ENCODE measurements at places on chromosomes 4 and X.

GRCh38 chrX:18725310-18725943 is 18.0 kb downstream of the PPEF1 start:
- no peak for DNase-seq

DNA sequence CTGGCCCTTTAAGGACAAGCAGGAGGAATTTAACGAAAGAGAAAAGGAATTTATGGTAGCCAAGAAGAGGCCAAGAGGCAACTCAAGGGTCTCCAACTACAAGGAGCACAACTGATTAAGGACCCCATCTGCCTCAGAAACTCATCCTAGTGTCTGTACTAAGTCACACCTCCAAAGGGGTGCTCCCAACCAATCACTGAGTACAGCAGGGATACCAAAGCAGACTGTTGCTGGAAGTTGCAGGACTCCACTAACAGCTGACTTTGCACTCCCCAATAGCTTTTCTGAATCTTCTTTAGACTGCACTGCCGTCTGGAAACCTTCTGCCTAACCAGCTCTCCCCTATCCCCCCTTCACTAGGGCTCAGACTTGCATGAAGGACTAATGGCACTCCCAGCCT is 50.6 kb downstream of the ATP11C start:
- DNase-seq: no peak

GRCh38 chr4:7196736-7197135 is 4.4 kb downstream of the SORCS2 start:
- no peak for DNase-seq

GRCh38 chr4:86848136-86848535 is 1.0 kb downstream of the SLC10A6 start:
- DNase-seq: no peak

- DNase-seq: no peak
Observed at GRCh38 chrX:132748909-132749308, 209.5 kb downstream of the HS6ST2 start.

DNA sequence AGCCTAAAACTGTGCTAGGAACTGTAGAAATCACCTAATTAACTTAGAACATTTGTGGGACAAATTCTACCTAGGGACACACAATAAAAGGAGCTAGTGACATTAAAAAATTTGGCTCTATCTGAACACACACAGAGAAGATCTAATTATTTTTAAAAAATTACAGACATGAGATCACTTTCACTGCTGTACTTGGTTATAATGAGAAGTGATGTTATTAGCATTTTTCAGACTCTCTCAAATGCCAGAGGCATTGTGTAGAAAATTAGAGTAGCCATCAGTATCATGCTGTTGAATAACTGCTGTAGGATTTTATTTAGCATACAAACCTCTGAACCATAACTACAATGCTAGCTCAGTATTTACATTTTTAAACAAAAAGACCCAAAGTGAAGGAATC is 109.1 kb upstream of the ANK2 start:
- no peak for DNase-seq
